ENCODE measurements at places on chromosomes 11 and 22. TPM values are rescaled to one million over a fixed set of nuclear protein-coding genes. Genes with fewer than 3 reads are reported as not detected.

DNA sequence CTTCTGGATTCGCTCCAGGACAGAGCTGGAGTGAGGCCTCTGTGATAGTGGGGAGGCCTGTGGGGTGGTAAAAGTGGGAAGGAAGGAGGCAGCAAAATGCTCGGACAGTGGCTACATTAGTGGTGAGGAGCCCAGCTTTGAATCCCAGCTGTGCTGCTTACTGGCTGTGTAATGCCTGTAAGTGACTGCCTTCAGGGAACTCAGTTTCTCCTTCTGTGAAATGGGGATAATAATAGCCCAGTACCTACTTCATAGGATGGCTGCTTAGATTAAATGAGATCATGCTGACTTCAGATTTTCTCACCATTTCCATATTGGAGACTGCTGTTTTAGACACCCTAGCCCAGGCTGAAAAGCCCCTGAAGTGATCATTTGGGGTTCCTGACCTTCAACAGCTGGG, 8.4 kb upstream of the ALX4 start:
- no peak for DNase-seq

- DNase-seq: no peak
Observed at GRCh38 chr11:33864479-33864878, 27.4 kb downstream of the LMO2 start.

Gene DEFB131B
- not detected for total RNA-seq

- no peak for DNase-seq
Observed at GRCh38 chr11:1608363-1608762, at the start of gene KRTAP5-3. Gene KRTAP5-3, minus strand, starts transcription at chr11:1608463. Its CDS starts 78 bp downstream, at chr11:1608385.

Gene LDHAL6A
- total RNA-seq: not detected

Gene TMPRSS5
- 0.17 TPM for total RNA-seq

DNA sequence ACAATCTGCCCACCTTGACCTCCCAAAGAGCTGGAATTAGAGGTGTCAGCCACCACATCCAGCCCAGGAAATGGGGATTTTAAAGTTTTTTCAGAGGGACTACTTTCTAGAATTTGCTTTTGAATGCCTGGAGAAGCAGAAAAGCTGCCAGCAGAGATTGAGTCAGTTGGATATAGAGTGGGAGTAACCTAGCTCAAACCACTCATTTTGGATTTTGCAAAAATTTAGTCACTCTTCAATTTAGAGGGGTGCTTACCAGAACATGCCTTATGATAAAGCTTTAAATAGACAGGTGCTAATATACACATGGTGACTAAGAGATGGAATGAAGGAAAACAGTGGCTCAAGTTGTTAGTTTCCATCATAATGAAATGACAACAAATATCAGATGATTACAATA, 26.5 kb upstream of the PSMA1 start:
- no peak for DNase-seq

DNA sequence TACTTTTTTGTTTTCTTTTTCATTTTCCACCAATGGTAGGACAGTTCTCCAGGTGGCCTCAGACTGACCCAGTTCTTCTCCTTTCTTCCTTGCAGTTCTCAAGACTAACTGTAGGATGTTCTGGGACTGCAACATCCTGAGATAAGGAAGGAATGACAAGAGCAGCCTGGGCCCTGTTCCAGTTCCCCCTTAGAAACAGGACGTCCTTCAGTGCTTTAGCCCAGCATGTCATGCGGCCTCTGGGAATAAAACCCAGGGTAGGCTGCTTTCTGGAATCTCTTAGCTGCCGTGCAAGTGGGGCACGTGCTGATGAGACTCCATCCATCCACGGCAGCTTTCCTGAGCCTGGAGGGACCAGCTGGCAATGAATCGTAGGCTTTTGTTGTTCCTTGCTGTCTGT, 24.0 kb upstream of the CADM1 start:
- no peak for DNase-seq

Gene LUZP2
- total RNA-seq: 0.50 TPM
